Liver (tissue), 10 donors: ENCODE measurements at places on chromosomes 16 and 17. TPM values are rescaled to one million over a fixed set of nuclear protein-coding genes. Genes with fewer than 3 reads are reported as not detected.

DNA sequence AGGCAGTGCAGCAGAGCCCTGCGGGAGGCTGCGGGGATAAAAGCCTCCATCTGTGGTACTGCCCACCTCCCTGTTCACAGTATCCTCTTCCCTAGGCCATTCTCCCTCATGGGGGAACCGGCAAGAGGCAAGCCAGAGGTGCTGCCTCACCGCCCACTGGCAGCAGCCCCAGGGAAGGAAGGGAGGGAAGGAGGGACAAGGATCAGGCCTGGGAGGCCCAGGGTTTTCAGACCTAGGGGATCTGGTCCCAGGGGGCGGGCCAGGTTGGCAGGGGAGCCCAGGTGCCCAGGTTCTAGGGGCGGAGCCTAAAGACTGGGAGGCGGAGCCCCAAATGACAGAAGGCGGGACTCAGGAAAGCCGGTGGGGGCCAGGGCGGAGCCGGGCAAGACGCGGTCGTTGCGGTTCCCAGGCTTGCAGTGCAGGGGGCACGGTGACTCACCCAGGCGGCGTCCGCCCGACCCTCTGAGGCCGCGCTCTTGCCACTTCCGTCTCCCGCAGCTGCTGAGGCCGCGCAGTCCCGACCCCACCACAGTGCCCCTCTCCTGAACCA lies 3.0 kb upstream of the MTMR4 start:
- DNase-seq = no peak

Gene WNT9B
- 0.10 TPM for polyA plus RNA-seq

GRCh38 chr16:65121870-65122723 lies at the start of gene CDH11:
CDH11 (minus strand) TSS chr16:65122063; CDS start chr16:65004869, 117,194 bp downstream.
- DNase-seq = no peak

GRCh38 chr16:83143788-83144187 lies 517.0 kb downstream of the CDH13 start:
- DNase-seq = no peak

Gene GPR179
- 0.01 TPM for polyA plus RNA-seq

GRCh38 chr16:63372815-63373214 lies 1336.6 kb upstream of the CDH8 start:
- DNase-seq = no peak

Gene RGS9
- 1.0 TPM for polyA plus RNA-seq

GRCh38 chr17:55348749-55349354 lies 72.8 kb downstream of the MMD start:
- DNase-seq = peak; percentile 58

DNA sequence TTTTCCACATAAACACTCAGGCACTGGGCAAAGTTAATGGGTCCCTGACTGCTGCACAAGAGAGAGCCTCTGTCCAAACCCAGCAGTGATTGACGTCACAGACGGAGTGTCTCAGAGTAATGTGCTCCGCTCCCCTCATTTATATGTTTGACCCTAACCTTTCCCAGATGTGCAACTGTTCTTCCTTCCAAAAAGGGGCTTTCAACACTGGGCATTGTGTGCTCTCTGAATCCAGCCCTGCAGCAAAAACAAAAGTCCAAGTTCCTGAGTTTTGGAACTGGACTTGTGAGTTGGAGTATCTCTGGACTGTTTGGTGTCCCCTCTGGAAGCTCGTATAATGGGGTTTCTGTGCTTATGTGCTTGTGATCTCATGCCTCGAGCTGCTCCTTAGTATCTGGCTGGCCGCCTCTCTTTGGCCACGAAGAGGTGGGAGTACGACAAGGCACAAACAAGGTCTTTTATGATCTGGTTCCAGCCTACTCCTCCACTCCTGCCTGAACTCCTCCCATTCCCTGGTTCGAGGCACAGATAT lies 76.4 kb upstream of the SMIM36 start:
- DNase-seq = no peak
